ENCODE measurements at places on chromosomes 1 and 21. TPM values are rescaled to one million over a fixed set of nuclear protein-coding genes. Genes with fewer than 3 reads are reported as not detected.

SV2A gene
- polyA plus RNA-seq, result 26.8 TPM

E2F2 gene
- polyA plus RNA-seq, result 0.26 TPM

PRDM16 gene
- 0.15 TPM for polyA plus RNA-seq

GJB5 gene
- polyA plus RNA-seq, result not detected

Measured in fibroblast of lung (primary cell).